BJ (cell line): ENCODE measurements at places on chromosomes 3 and 15.

DNA sequence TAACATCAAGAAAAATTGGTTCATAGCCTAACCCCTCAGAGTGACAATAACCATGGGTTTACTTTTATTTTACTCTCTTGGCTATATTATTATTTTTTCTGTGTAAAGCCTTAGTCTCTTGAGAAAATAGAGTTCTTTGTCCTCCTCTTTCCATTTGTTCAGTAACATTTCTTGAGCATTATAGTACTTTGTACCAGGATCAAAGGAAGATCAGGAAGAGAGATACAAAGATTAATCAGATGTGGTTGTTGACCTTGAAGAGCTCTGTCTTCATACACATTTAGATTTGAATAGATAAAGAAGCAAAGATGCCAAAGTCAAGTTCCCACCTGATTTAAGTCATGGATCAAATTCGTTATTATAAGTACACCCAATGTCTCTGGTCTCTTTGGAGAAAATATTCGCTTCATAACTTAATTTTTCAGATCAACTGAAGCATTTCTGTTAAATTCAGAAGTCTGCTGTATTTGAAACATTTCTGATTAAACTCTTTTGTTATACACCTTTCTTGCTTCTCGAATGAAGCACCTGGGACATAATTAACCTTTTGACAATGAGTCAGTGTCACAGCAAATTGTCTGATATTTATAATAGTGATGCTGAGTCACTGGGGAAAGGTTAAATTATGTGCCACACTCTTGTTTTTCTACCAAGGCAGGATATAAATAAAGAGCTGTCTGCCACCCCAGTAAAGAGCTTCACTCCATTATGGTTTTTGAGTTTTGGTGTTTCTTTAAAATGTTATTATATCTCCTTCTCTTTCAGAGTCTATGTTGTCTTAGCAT, 100.2 kb downstream of the GHSR start:
- no peak for DNase-seq

DNA sequence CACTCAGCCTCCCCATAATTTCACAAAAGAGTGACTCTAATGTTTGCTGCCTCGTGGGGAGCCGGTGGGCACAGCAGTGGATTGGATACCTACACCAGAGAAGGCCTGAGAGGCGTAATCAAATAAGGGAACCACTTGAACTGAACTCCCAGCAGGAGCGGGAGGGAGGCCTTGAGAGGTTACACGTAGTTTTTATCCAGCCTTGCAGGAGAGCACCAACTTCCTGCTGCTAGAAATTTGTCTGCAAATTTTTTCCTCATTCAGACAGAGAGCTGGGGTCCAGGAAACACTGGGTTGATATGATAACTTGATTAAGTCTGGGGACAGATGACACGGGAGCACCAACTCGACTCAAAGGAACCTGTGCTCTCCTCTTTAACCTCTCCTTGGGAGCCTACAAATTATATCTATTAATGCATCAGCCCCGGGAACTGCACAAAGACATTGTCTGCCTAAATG, 69.8 kb downstream of the HES1 start:
- no peak for DNase-seq

- DNase-seq, result no peak
These were observed 98.5 kb upstream of the SLC2A2 start for GRCh38 chr3:171125010-171125409.

DNA sequence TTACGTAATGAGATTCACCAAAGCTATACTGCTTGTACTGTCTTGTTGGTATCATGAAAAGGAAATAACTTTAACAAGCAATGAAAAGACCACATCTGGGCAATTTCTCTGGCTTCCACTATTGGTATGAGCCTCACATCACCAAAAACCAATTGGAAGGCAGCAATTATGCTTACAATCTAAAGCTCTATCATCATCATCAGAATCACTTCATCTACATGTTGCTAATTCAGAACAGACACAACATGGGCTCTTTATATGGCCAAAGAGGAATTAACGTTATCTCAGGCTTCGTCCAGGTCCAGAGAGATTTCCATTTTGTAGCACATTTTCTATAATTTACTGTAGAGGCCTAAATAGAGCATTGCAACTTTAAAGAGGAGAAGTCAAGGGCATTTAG, 36.6 kb upstream of the SLCO3A1 start:
- no peak for DNase-seq

DNA sequence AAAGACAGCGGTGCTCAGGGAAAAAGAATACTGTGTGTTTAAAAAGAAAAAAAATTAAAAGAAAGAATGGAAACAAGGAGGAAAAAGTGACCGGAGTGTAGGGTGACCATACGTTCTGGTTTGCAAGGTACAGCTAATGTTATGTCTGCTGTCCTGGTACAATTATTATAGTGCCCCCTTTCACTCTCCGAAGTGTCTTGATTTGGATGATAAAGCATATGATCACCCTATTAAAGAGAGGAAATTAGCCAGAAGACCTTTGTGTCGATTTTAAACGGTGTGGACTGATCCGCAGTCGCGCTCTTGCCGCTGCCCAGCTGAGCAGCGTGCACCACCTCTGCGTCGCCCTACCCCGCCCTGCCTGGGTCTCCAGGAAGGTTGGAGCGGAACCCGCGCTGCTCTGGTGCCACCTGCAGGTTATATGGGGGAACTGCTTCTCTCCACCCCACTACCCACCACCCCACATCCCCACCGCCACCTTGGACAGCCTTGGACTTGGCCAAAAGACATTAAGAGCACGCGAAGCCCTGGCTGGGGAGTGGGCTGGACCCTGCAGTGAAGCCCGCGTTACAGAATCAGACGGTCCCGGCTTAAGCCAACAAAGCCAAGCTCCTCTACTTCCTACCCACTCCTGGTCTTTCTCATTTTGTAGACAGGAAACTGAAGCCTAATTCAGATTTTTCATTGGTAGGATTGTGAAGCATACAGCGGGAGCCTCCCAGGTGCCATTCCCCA, 41.2 kb upstream of the UBE2Q2 start:
- DNase-seq, result no peak

GRCh38 chr3:57120040-57120439, 45.1 kb downstream of the IL17RD start:
- no peak for DNase-seq

- no peak for DNase-seq
These were observed 97.1 kb upstream of the NR2E3 start for GRCh38 chr15:71713191-71713809.

DNA sequence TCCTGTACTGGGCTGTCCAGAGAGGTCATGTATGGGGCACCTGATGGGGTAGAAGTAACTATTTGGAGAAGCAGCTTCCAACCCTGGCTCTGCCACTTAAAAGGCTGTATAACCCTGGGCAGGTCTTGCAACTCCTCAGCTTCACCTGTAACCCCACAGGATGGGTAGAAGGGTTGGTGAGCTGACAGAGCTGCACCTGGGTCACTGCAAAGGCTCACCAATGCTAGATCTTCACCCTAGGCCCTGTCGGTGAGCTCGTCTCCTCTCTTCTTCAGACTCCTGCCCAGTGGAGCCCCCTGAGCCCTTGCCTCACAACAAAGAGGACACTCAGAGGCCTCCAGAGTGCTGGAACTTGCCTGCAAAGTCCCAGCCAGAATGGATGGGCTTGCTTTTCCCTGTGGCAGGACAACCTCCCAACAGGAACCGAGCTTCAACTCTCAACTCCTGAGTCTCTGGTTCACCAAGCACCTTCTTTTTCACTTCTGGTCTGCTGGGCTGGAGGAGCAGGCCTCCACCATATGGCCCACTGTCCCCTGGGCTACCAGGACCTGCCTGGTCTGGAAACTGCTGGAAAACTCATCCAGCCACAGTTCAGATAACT, 45.9 kb downstream of the XXYLT1 start:
- DNase-seq, result no peak

DNA sequence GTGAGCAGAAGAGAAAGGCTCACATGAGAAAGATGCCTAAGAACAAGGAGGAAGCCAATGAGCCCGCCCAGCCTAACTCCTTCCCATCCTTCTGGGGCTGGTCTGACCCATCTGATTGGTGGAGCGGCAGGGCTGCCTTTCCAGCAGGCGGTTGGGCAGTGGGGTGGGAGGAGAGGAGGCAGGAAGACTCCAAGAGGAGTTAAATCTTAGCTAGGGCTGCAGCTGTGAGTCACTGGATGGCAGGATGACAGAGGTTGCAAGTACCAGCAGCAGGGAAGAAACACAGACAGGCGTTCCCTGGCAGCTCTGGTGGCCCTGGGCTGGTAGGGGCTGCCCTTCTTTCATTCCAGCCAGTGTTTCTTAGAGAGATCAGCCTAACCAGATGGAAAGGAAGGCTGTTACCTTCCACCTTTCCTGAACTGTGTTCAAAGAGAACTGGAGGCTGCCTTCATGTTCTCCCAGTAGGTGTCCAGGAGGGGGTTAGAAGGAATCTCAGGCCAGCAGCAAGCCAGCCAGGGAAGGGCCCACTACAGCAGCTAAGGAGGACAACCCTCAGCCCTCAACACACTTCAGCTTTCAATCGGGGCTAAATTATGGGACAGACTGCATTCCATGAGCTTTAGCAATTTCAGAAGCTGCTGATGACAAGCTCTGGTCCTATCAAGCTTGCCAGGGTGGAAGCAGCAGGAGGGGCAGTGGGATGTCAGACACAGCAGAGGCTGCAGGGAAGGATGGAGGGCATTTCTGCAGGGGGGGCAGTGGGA, 50.3 kb downstream of the CHSY1 start:
- DNase-seq, result peak; percentile 91

GRCh38 chr15:45442507-45443135, 64.3 kb upstream of the GATM start:
- no peak for DNase-seq

DNA sequence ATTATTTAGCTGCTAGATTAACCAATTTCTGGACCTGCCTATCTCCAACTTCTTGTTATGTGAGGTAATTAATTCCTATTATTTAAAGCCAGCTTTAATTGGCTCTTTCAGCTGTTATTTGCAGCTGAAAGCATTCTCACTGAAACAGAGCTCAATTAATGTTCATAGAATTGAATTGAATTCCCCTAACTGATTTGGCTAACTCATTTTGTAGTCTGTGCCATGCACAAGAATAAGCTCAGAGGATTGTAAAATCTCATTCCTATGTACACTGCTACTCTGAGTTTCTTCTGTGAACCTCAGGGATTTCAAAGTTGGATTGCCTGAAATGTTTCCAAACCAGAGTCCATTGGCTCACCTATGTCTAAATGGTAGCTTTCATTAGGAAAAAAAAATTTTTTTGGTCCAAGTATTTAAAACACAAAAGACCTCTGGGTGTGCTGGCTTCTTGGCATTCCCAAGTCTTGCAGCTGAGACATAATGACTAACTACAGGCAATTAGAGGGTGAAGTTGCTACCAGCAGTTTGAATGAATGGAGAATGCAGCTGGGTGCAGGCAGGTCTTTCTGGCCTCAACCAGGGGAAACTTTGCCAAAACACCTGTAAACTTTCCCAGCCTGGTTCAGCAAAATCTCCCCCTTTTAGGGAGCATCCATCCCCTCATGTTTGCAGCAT, 134.3 kb downstream of the EDEM1 start:
- DNase-seq, result no peak

GRCh38 chr15:39920510-39921273, 626 bp upstream of the GPR176 start:
- DNase-seq, result no peak

DNA sequence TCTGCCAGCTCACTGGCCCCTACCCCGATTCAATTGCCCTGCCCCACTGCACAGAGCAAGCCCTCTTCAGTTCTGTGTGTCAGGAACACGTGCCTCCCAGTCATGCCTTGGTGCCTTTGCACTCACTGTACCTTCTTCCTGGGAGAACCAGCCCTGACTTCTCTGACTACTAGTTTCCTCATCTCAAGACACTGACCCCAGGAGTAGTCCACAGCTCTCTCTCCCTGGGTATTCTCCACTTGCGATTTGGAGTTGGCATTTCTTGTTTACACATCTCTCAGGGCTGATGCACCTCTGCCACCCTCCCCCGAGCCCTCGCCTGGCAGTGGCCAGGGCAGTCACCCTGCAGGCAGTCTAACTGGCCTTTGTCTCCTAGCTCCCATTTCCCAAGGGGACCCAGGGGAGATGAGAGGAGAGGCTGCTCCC, 5.7 kb downstream of the CISH start:
- no peak for DNase-seq

DNA sequence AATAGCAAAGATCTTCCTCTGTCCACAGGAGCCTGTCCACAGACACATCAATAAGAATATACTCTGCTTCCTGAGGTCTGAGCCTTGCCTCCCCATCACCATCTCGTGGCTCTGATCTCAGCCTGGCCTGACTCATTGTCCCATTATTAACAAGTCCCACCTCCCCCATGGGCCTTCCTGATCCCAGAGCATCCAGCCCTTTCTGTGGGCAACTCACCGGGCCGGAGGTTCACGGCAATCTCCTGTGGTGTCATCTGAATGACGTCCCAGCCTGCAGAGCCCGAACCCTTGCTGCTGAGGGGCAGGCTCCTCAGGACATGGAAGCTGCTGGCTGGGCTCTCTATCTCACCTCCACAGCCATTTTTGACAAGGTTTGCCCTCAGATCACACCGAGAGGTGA, 28.1 kb downstream of the ITGB5 start:
- no peak for DNase-seq
